ENCODE measurements at places on chromosomes 1 and 21.

DNA sequence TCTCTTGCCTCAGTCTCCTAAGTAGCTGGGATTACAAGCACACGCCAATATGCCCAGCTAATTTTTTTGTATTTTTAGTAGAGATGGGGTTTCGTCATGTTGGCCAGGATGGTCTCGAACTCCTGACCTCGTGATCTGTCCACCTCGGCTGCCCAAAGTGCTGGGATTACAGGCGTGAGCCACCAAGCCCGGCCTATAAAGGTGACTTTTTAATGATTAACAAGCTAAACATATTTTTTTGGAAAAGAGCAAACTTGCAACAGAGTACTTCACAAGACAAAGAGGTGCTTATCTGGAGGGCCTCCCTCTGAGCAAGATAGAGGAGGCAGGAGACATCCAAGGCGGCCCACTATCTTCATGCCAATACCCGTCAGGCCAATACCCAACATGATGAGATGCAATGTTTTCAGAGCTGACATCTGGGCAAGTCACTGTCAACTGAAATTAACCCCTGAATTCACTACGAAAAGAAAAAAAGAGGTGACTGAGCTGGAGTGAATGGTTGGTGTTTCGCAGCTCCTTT, 10.5 kb downstream of the BCAR3 start:
- DNase-seq = no peak

- DNase-seq = peak; percentile 35
Measured at GRCh38 chr1:53393325-53393792, 65.5 kb upstream of the LRP8 start.

- DNase-seq = no peak
Measured at GRCh38 chr1:94955767-94956632, 29.1 kb upstream of the CNN3 start.

- no peak for DNase-seq
Measured at GRCh38 chr1:159843459-159843858, 16.8 kb downstream of the SLAMF8 start.

DNA sequence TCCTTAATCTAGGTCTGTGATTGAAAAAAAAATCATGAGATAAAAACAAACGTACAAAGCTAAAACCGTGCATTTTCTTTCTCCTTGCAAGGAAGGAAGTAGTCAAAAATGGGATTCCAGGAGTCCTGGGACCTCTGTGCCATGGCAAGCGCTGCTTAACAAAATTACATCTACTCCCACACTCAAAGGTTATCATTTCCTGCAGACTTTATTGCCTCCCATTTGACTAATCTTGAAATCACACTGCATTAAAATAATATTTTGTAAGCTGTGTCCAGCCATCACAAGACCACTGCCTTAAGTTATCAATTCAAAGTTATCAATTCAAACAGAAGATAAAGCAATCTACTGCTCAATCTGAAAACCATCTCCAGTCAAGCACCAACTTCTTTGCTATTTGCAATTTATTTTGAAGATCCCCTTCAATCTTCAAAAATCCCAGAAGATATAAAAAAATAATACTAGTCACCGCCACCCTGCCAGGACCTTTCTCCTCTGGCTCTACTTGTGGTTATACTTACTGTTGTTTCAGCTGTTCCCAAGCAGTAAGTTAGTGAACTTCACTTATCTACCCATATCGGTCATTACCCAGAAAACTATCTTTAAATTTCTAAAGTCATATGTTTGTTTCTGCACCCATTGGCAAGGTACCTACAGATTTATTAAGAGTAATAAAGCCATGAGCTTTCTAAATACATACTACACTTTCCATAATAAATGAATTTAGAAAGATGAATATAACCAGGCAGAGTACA, 38.1 kb upstream of the RAP1GAP start:
- DNase-seq = no peak

GRCh38 chr21:18940791-18941190, 537.2 kb upstream of the TMPRSS15 start:
- no peak for DNase-seq

- DNase-seq = no peak
Measured at GRCh38 chr1:43648221-43648847, 1.6 kb upstream of the KDM4A start.

GRCh38 chr1:84759756-84760155, 69.5 kb upstream of the SSX2IP start:
- DNase-seq = no peak

GRCh38 chr1:186183970-186184628, 191.0 kb downstream of the TPR start:
- DNase-seq = no peak

DNA sequence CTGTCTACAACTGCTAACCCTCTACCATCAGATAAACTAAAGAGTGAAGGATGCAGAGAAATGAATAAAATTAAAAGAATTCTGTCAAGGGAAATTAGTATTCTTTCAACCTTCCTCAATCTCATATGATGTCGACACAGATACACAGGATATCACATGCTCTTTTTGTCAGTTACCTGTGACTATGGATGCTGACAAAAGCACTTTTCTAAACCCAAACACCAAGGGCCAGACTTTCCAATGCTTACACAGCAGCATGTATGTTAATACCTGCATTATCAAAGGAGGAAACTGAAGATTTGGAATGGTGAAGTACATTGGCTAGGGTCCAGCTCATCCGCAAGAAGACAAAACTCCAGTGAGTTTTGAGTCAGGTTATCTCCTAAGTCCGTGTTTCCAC, 294.0 kb downstream of the SMYD3 start:
- no peak for DNase-seq

DNA sequence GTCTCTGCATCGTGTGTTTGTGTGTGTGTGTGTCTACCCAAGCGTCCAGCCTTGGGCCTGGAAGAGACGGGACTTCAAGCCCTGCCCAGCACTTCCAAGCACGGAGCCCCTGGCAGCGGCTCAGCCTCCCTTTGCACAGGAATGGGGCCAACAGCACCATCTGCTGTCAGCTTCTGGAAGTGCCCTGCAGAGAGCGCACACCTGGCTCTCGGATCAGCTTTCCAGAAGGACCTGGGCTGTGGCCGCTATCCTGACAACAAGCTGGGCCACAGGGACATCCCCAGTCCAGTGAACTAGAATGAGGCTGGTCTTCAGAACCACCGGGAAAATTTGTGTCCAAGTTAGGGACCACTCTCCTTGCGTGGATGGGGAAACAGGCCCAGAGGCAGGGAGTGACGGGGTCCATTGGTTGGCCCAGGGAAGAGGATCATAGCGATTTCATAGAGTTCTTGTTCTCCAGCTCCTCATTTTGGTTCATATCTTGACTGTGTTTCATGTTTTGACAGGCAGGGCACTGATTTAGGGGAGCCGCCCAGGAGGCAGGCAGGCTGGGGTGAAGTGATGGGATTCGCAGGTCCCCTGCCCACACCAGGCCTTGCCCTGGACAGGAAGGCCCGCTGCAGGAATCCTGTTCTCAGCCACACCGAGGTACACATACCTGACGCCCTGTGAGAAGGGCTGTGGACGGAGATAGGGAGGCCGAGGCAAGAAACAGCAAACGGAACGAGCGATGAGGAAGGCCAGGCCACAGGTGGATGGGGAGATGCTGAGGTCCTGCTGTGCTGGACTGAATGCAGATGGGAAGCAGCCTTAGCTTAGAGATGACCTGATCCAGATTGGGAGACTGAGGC, 38.4 kb downstream of the TAS1R2 start:
- DNase-seq = peak; percentile 41

Data from fibroblast of the conjunctiva (primary cell).